ENCODE measurements at places on chromosomes 11 and 22.

GRCh38 chr11:34654483-34655334, 33.8 kb downstream of the EHF start:
- H3K27me3 ChIP-seq, result no peaks in the 10 kb centered on the region
- peaks cover 31% of the 10 kb centered on the region for H3K4me1 ChIP-seq
- no peaks in the 10 kb centered on the region for H3K36me3 ChIP-seq
- H3K4me3 ChIP-seq, result no peak overlapping the region
- DNase-seq, result no peak
- H3K27ac ChIP-seq, result peak overlapping the region; percentile 46

DNA sequence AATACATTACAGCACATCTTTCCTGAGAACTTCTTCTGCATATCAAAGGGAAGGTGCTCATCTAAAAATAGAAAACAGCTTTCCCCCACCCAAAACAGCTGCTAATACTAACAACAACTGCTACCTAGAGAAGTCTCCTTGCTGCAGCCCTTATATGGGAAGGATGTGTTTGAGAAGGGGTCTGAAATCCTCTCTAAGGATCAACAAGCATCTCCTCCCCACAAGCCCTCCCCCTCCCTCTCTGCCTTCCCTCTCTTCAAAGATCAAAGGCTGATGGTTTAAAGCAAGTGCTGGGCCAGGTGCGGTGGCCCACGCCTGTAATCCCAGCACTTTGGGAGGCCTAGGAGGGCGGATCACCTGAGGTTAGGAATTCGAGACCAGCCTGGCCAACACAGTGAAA, 33.5 kb downstream of the SCUBE2 start:
- no peak overlapping the region for H3K27ac ChIP-seq
- H3K27me3 ChIP-seq, result no peaks in the 10 kb centered on the region
- H3K36me3 ChIP-seq, result no peaks in the 10 kb centered on the region
- DNase-seq, result no peak
- H3K4me3 ChIP-seq, result no peak overlapping the region
- no peaks in the 10 kb centered on the region for H3K4me1 ChIP-seq

GRCh38 chr11:95195831-95196230, 35.2 kb downstream of the SESN3 start:
- no peaks in the 10 kb centered on the region for H3K27me3 ChIP-seq
- no peak for DNase-seq
- H3K27ac ChIP-seq, result no peak overlapping the region
- no peaks in the 10 kb centered on the region for H3K4me1 ChIP-seq
- no peaks in the 10 kb centered on the region for H3K36me3 ChIP-seq

GRCh38 chr11:106421676-106422292, 344.3 kb downstream of the AASDHPPT start:
- no peak for DNase-seq
- no peaks in the 10 kb centered on the region for H3K27me3 ChIP-seq
- no peak overlapping the region for H3K4me3 ChIP-seq

DNA sequence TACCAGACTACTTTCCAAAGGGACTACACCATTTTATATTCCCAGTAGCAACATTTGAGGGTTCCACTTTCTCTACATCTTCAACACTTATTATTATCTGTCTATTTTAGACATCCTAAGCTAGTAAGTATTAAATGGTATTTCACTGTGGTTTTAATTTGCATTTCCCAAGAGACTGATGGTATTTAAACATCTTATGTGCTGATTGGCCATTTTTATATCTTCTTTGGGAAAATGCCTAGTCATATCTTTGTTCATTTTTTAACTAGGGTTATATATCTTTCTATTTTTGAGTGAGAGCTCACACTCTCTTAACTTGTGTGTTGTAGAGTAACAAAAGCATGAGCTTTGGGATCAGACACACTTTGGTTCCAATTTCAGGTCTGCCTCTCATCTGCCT, 73.7 kb downstream of the PRCP start:
- H3K4me1 ChIP-seq, result no peaks in the 10 kb centered on the region
- H3K36me3 ChIP-seq, result no peaks in the 10 kb centered on the region
- no peak overlapping the region for H3K27ac ChIP-seq
- no peak for DNase-seq

DNA sequence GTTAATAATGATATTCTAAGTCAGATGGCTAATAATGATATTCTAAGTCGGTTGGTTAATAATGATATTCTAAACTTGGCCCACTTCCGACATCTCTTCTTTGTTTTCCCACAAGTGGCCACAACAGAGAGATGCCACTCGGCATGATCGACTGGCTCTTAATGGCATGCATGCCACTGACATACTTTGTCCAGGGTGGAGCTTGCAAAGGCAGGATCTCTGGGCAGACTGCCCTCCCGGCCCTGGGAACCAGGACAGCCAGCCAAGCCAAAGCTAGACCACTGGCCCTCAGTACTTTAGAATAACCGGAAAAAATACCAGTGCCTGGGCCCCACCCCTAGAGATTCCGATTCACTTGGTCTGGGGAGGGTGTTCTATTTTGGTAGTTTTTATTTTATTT, 78.1 kb downstream of the KIAA1671 start:
- H3K4me1 ChIP-seq, result peaks cover 17% of the 10 kb centered on the region
- H3K4me3 ChIP-seq, result no peak overlapping the region
- no peak for DNase-seq
- H3K27me3 ChIP-seq, result no peaks in the 10 kb centered on the region
- no peak overlapping the region for H3K27ac ChIP-seq

- DNase-seq, result peak; percentile 24
- H3K27me3 ChIP-seq, result no peaks in the 10 kb centered on the region
- H3K27ac ChIP-seq, result peak overlapping the region; percentile 42
- no peaks in the 10 kb centered on the region for H3K4me1 ChIP-seq
These were observed 442 bp downstream of the COPB1 start for GRCh38 chr11:14499178-14499559.

DNA sequence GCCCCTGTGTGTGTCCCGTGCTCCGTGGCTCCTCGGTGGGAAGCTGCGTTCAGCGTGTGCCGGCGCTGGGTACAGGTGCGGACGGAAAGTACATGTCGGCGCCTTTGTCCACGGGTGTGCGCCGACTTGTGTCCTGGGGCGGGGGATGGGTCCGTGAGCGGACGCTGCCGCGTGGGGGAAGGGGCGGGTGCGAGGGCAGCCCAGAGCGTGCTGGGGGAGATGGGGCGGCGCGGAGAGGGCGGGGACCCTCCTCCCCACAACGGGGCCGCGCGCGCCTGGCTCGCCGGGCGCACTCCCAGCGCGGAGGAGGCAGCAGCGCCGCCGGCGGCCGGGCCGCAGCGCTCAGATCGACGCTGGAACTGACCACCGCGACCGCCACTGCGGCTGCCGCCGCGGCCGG, 33.6 kb upstream of the RELT start:
- no peak overlapping the region for H3K4me3 ChIP-seq
- no peak for DNase-seq
- no peaks in the 10 kb centered on the region for H3K4me1 ChIP-seq
- H3K27ac ChIP-seq, result no peak overlapping the region
- 0 out of 2 replicates have a peak, but pooled peaks cover 4% of the 10 kb centered on the region for H3K36me3 ChIP-seq

- no peaks in the 10 kb centered on the region for H3K27me3 ChIP-seq
- H3K4me1 ChIP-seq, result peaks cover 15% of the 10 kb centered on the region
- H3K4me3 ChIP-seq, result no peak overlapping the region
These were observed 13.4 kb upstream of the TPCN2 start for GRCh38 chr11:69035150-69035945.

DNA sequence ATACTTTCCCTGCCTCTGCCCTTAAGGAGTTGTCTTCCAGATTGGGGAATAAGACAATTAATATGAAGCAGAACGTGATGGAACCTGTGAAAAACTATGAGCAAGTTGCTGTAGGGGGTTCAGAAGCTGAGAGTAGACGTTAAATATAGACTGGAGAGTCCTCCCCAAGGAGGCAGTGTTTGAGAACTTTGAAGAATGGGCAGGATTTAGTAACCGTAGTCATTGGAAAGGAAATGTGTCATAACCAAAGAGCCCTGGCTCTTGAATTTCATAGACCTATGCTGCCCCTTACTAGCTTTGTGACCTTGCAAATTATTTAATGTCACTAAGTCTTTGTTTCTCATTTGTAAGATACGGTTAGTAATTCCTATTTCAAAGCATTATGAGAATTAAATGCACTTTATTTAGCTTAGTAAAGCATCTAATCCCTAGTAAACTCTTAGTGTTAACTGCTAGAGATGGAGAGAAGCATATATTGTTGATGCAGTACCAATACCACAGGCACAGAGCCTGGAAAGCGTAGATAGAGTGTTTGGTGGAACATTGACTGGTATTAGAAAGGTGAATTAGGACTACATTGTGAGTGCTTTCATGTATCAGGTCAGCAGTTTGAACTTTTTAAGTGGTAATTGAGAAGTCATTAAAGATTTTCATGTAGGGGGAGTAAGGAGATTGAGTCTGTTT, 54.1 kb downstream of the MCAM start:
- peaks cover 14% of the 10 kb centered on the region for H3K4me1 ChIP-seq
- H3K27ac ChIP-seq, result no peak overlapping the region
- DNase-seq, result no peak
- no peaks in the 10 kb centered on the region for H3K36me3 ChIP-seq

DNA sequence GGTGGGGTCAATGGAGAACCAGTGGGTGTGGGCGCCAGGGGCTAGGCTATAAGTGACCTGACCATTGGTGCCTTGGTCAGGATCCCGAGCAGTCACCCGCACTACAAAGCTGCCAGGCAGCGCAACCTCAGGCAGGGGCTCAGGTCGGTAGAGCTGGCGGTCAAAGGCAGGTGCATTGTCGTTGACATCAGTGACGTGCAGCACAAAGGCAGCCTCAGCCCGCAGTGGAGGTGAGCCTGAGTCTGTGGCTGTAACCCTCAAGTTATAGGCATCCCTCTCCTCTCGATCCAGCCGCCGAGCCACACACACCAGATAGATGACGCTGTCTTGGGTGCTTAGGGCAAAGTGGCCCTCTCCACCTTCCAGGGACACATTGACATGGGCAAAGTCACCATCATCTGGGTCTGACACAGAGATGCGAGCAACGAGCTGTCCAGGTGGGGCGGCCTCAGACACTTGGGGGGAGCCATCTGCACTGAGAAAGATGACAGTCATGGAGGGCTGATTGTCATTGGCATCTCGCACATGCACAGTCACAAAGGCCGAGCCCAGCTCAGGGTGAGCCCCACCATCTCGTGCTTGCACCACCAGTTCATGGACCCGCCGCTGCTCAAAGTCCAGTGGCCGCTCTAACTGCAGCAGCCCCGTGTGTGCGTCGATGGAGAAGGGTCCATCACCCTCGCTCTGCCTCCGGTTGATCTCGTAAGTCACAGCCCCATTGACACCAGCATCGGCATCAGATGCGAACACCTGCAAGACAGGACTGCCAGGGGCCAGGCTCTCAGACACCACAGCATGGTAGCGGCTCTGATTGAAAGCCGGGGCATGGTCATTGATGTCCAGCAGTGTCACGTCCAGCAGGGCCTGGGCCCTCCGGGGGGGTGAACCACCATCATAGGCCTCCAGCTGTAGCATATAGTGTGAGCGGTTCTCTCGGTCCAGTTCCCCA, 15.3 kb downstream of the DCHS1 start:
- no peak overlapping the region for H3K4me3 ChIP-seq
- H3K36me3 ChIP-seq, result no peaks in the 10 kb centered on the region
- no peak for DNase-seq

DNA sequence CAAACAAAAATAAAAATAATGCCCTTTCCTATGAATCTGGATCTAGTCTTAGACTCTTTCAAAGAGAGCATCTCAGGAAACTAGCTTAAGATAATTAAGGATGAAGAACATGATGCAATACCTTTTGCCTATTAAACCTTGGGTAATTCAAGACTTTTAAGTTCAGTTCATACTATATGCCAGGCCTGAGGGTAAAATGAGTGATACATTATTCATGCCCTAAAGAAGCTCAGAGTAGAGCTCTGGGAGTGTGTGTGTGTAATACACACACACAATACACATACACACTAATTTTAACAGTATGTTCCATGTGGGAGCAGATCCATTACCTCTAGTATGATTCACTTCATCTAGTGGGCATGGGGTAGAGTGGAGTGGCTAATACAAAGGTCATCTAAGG, 651.4 kb upstream of the CHORDC1 start:
- no peak overlapping the region for H3K27ac ChIP-seq
- no peak for DNase-seq
- no peak overlapping the region for H3K4me3 ChIP-seq
- H3K27me3 ChIP-seq, result no peaks in the 10 kb centered on the region
- no peaks in the 10 kb centered on the region for H3K4me1 ChIP-seq
- no peaks in the 10 kb centered on the region for H3K36me3 ChIP-seq

GRCh38 chr11:96391698-96392307, 2.0 kb downstream of the JRKL start:
- no peak for DNase-seq
- H3K36me3 ChIP-seq, result peaks cover 14% of the 10 kb centered on the region
- H3K4me3 ChIP-seq, result no peak overlapping the region
- H3K4me1 ChIP-seq, result peaks cover 3% of the 10 kb centered on the region
- H3K27ac ChIP-seq, result no peak overlapping the region

- H3K27me3 ChIP-seq, result no peaks in the 10 kb centered on the region
- no peak overlapping the region for H3K4me3 ChIP-seq
- no peak for DNase-seq
- H3K4me1 ChIP-seq, result peaks cover 22% of the 10 kb centered on the region
- H3K36me3 ChIP-seq, result peaks cover 20% of the 10 kb centered on the region
These were observed 1.4 kb downstream of the MADD start for GRCh38 chr11:47271328-47271727.

- peak; percentile 99 for DNase-seq
- H3K27me3 ChIP-seq, result no peaks in the 10 kb centered on the region
- H3K4me1 ChIP-seq, result peaks cover 62% of the 10 kb centered on the region
- peak overlapping the region; percentile 98 for H3K27ac ChIP-seq
These were observed 2.9 kb downstream of the ALDH3B1 start for GRCh38 chr11:68012843-68013610.

- H3K27me3 ChIP-seq, result no peaks in the 10 kb centered on the region
- DNase-seq, result no peak
- H3K4me3 ChIP-seq, result no peak overlapping the region
These were observed 929.9 kb downstream of the BRD1 start for GRCh38 chr22:48897645-48898370.

- no peaks in the 10 kb centered on the region for H3K27me3 ChIP-seq
- H3K27ac ChIP-seq, result no peak overlapping the region
- no peak for DNase-seq
- no peaks in the 10 kb centered on the region for H3K36me3 ChIP-seq
These were observed 51.5 kb downstream of the LHFPL7 start for GRCh38 chr22:24894998-24895397.
